Thymus (tissue), 14 donors: ENCODE measurements at places on chromosomes 7 and 10. TPM values are rescaled to one million over a fixed set of nuclear protein-coding genes. Genes with fewer than 3 reads are reported as not detected.

PODXL gene
- 3.4 TPM for total RNA-seq

GRCh38 chr7:106224797-106225196 is 60.0 kb downstream of the NAMPT start:
- no peak for DNase-seq

TMEM270 gene
- total RNA-seq: 0.09 TPM

DNA sequence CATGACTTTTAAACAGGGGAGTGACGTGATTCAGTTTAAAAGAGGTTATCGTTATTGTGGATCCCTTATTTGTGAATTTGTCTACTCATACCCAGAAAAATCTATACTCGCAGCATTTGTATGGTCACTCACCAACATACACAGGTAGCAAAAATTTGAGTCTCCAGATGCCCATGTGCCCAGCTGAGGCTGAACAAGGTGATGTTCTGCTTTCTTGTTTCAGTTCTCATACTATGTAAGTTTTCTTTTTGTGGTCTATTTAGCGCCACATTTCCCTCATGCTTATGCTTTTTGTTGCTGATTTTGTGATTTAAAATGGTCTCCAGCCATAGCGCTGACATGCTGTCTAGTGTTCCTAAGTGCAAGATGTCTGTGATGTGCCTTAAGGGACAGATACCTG is 312.9 kb upstream of the SEMA3A start:
- DNase-seq: no peak

GRCh38 chr10:125084191-125084613 is 76.2 kb downstream of the CTBP2 start:
- no peak for DNase-seq

DNA sequence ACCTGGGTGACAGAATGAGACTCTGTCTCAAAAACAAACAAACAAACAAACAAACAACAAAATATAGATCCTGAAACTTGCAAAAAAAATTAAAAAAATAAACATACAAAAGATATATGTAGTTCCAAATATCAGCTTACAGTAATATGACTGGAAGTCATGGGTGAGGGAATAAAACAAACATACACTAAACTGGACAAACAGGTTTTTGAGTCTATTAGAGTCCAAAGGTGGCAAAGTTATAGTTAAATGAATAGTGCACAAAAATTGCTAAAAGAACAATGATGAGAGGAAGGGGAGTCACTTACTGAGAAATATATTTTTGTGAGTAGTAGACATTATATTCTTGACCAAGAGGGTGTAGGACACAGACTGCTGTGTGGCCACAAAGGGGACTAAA is 16.7 kb upstream of the RSBN1L start:
- DNase-seq: no peak

DNA sequence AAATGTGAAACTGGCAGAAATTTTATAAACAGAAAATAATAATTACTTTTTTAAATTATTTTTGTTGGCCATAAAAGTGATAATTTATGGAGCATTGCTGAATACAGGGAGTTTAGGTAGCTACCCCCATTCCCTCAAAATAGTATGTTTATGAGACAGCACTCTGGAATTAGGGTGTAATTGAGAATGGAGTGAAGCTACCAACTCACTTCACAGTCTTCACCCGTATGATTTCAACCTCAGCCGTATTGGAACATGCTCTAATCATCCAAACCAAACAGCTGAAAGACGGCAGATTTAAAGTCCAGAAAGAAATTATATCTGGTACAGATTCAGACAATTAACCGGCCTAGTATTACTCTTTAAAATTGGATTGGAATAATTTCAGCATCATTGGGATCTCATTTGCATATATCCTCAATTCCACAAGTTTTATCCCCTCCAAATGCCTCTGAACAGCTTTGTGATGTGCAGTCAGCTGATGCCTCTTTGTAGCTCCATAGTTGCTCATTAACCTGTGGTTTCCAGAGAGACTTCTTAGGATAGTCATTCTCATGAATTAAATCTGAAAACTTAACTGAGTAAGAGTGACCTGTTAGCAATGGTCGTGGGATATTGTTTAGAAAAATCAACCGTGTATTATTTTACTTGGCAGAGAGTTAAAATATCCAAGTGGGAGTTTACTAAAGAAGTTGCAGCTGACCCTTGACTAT is 59.1 kb upstream of the GJD4 start:
- DNase-seq: no peak

GRCh38 chr7:76234931-76235441 is 33.3 kb downstream of the SRRM3 start:
- DNase-seq: peak; percentile 21

DNA sequence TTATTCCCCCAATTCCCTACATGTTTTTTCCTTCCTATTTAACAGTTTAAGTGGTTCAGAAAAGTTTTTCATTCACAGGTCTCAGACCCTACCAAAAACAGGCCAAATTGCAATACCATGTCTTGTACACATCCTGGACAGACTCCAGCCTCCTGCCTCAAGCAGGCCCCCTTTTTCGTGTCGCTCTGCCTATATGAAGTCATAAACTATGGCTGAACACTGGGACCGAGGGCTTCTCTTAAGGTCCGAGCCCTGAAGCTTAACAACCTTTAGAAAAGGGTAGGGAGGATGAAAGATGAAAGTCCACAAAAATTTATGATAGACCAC is 1.4 kb downstream of the FBXW4 start:
- no peak for DNase-seq

DNA sequence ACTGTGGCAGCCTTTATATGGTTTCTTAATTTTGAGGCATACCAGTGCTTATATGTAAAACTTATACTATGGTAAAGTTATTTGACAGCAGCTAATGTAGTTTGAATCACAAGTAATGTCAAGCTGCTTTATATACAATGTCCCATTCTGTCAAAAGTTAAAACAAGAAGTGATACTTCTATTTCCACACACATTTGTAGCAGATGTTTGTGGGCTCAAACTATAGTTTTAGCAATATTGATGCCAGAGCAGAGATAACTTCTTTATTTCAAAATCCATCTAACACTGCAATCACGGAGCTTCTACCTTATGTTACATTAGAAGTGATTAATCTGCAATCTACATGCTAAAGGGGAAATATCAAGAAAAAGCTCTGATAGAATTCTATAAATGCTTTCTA is 149.6 kb downstream of the ADK start:
- no peak for DNase-seq

GRCh38 chr7:55531536-55531935 is 40.8 kb downstream of the VOPP1 start:
- no peak for DNase-seq

GRCh38 chr10:132851451-132851850 is 65.5 kb upstream of the NKX6-2 start:
- no peak for DNase-seq

DNA sequence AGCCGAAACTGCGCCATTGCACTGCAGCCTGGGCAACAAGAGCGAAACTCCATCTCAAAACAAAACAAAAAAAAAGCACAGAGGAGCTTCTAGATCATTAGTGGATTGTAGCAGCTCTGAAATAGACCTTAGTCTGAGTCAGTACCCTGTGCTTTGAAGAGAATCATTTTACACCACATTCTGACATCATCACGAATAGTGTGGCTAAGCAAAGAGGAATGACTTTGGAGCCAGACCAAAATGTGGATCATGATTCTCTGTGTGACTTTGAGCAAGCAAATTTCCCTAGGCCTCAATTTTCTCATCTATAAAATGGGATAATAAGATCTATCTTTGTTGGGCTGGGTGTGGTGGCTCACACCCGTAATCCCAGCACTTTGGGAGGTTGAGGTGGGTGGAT is 618.9 kb downstream of the CALN1 start:
- DNase-seq: no peak

DNA sequence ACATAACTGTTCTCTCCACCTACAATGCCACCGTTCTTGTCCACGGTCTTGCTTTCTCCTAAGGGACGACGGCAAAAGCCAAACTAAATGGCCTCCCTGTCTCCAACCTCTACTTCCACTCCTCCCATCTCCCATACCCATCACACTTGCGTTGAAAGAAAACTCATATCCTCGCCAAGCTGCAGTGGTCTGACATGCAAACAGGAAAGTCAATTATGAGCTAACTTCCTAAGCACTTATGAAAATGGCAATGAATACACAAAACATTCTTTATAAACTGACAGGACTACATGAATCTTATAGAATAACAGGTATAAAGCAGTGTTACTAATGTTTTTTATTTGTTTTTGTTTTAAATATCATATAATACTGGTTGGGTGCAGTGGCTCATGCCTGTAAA is 46.4 kb downstream of the TYW1B start:
- no peak for DNase-seq

LGI1 gene
- total RNA-seq: 0.28 TPM

- no peak for DNase-seq
Observed at GRCh38 chr7:23396222-23397015, 73.9 kb downstream of the IGF2BP3 start.

- DNase-seq: no peak
Observed at GRCh38 chr7:45189151-45189970, 31.8 kb downstream of the RAMP3 start.

- no peak for DNase-seq
Observed at GRCh38 chr10:65940816-65941662, 984.8 kb upstream of the LRRTM3 start.

AKR1C2 gene
- total RNA-seq: 1.0 TPM

GRCh38 chr7:98281757-98282606 is 496 bp downstream of the BRI3 start:
- no peak for DNase-seq
